ENCODE measurements at places on chromosomes 7 and 10.

DNA sequence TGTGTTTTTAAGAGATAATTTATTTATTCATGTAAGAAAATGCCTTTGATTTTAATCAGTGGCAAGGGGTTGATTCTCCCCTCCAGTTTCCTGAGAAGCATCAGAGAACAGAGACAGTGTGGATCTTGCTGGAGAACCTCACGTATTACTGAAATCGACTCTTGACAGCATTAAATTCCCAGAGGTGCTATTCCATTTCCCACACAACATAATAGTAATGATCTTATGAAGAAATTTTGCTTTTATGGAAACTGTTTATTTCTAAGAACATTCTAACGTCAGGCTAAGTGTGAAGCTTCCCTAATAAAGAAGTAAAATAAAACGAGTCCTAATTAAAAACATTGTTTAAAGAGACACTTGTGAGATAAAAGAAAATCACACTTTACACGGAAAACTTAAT, 293.1 kb upstream of the NRP1 start:
- DNase-seq: no peak

DNA sequence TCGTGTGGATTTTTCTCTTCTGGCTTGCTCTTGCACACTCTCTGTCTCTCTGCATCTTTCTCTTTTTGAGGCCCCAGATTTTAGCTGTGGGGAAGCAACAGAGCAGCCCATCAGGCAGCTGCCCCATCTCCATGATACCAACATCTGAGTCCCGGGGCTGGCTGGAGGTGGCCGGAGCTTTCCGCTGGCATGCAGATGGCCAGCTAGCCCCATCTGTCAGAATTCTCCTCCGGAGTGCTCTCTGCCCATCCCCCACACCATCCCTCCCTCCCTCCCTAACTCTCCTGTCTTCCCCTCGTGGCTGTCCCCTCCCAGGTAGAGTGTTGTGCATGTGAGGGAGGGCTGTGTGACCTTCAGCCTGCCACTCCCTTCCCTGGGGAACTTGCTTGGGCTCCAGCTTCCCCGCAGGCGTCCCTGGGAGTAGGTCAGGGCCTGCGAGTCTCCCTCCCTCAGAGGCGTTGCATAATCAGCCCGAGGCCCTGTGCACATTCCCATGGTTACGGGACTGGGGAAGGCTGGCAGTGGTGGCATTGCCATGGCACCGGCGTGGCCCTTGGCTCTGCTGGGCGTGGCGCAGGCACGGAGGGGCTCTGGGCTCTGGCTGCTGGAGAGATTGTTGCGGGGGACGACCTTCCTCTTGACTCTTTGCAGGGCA, 24.7 kb downstream of the GHRHR start:
- no peak for DNase-seq

- DNase-seq: no peak
Observed at GRCh38 chr10:51369903-51370302, 295.6 kb downstream of the PRKG1 start.

- no peak for DNase-seq
Observed at GRCh38 chr10:100763043-100763747, 17.8 kb downstream of the PAX2 start.

DNA sequence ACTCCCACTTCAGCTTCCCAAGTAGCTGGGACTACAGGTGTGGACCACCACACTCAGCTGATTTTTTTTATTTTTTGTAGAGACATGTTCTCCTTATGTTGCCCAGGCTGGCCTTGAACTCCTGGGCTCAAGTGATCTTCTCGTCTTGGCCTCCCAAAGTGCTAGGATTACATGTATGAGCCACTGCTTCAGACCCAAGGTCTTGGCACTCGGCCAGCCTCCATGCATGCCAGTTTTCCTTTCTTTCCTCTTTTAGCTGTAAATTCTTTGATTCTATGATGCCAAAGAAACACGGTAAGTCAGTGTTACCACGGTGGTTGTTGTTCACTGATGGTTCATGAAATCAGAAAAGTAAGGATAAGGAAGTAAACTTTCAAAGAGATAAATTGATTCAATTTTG, 3.0 kb upstream of the MGAM start:
- DNase-seq: no peak

DNA sequence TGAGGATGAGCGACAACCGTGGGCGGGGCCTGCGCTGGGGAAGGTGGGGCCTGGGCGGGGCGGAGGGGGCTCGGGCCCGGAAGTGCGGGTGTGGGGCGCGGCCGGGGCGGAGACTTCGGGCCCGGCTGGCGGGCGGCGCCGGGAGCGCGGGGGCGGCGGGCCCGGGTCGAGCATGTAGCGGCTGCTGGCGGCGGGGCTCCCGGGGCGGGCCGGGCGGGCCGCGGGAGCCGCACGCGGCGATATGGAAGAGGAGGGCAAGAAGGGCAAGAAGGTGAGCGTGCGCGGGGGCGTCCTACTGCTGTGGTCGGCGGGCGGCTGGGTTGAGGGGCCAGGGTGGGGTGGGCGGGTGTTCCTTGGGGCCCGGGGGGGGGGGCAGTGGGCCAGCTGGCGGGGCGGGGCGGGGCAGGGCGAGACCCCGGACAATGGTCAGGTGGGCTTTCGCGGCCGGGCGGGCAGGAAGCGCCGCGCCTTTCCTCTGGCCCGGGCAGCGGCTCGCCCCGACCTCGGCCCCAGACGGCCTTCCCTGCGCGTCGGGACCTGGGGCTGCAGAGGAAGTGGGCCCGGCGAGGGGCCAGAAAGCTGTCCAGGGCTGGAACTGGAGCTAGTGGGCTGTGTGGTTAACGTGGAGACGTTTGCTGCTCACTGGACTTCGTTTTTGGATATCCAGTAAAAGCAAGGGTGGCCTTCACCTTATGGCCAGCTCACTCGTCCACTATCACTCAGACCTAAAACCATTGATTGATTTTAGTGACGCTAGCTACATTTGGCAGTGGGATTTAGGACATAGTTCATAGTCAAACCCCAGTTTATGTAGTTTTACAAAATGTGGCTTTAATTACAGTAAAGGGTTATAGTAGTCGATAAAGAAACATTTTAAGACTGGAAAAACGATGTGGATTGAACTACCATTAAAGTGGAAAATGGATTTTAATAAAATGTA, at the start of gene CCM2:
Gene CCM2 (plus strand): TSS at position 109 of the 940 bp plus-strand sequence. CDS start 133 bp downstream, at position 242.
- peak; percentile 54 for DNase-seq

GRCh38 chr7:108415084-108415483, 41.2 kb downstream of the NRCAM start:
- DNase-seq: no peak

GRCh38 chr10:98312822-98313221, 44.8 kb upstream of the LOXL4 start:
- no peak for DNase-seq

DNA sequence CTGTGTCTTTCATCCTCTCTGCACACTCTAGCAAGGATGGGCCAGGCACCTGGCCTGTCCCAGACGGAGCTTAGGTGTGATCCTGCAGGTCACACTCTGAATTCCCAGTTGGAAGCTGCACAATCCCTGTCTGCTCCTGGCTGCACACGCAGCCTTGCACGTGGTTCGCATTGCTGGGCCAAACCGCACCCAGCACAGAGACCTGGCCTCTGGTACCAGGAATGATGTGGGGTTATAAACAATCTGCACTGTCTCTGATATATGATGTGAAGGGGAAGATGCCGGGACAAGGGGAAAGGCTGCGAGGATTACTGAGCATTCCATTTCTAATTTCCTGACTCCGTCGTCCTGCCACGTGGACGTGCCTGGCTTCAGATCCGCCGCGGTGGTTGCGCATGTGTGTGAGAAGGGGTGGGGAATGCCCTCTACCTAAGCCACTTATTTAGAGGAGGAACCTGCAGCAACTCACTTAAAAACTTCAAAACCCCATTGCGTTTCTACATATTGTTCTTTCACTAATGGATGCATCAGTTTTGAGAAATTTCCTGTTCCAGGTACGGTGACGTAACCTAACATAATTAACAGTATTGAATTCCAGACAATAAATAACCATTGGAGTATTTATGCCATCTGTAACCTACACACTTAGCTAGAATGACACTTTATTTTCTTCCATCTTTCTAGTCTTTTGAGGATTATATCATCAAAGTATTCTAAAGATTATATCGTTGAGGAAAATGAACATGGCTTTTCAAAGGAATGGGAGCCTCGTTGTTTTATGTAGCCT, 559.7 kb upstream of the MGMT start:
- DNase-seq: no peak

DNA sequence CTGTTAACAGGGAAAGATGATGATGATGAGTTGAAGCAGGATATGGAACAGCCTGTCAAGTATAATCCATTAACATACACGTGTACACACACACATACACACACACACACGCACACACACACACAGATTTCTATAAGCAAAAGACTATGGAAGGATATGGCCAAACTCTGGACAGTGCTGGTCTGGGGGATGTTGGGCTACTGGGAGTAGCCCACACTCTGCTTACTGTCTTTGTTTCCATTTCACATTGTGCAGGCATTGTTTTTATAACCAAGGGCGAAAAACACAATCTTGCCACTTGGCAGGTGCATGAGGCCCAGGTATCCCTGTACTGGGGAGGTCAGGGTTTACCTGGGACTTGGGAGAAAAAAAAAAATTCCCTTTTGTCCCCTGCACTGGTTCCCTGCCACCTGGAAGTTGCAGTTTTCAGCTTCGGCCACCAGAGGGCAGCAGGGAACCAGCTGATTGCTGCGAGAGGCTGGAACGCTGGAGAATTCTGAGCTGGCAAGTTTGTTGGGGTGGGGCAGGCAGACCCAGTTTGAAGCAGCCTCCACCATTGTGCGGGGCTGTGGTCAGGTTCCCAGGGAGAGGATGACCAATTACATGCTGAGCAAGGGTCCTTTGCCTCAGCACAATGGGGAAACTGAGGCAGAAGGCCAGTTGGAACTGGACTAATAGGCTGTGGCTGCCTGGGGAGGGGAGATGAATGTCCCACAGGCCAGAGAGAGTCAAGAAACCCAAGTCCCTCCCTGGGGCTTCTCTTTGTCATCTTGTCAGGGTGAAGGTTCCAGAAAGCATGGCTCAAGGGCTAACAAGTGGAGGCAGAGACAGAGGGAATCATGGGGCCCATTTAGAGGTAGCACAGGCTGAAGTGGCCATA, 27.3 kb downstream of the PPIF start:
- peak; percentile 88 for DNase-seq

DNA sequence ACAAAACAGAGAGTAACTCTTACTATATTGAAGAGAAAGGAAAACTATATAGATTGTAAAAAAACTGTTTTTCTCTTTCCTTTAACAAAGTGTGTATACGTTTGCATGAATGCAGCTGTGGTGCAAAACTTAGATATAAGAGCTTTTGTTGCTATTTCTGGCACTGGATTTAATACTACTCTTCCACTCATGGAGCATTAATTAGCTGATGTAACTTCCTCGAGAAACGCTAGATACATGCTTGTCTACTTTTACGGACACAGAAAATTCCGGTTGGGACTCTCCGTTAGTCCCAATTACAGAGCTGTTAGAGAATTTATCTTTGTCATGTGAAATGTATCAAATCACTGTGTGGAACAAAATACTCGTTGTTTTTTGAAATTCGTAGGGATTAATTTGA, 135.5 kb downstream of the ZNF22 start:
- DNase-seq: no peak

DNA sequence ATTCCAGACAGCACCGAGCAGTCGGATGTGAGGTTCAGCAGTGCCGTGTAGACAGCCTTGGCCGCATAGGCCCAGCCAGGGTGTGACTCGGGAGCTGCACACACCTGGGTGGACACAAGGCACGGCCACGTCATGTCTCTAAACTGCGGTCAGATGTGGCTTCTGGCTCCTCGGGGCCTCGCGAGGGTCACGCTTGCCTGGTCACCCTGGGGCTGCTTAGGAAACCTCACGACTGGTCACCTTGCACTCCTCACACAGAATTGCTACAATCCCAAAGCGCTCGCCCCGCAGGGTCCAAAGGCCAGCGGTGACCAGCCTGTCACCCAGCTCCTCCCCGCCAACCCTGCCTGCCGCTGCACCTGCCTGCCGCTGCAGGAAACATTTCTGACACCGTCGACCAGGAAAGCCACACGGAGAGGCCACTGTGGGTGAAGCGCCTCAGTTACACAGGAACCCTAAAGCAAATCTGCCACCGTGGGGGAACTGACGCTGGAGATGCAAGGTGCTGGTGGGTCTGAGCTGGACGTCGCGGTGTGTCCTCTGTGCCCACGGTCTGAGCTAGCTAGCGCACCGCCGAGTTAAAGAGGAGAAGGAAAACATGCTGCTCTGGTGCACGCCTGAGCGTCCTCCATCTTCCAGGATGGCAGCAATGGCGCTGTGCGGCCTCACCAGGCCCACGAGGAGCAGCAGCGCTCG, 5.0 kb downstream of the GPER1 start:
- DNase-seq: no peak

DNA sequence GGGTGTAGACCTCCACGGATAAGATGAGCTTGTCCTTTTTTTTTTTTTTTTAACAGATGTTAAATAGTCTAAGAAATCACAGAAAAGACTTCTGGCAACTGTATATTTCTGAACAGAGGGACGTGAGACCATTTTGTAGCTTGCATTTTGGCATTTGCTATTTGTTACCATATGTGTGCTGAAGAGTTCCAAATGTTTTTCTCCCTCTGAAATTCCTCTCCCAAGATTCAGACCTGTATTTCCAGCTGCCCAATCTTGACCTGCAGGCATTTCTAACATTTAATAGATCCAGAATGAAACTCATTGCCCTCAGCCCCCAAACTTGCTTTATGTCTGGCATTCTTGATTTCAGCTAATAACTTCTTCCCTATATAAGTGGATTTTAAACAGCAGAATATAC, 223.1 kb upstream of the FZD1 start:
- no peak for DNase-seq

GRCh38 chr7:140609646-140610045, 31.0 kb downstream of the DENND2A start:
- no peak for DNase-seq

GRCh38 chr7:48139459-48139858, 31.8 kb upstream of the ABCA13 start:
- no peak for DNase-seq

- DNase-seq: no peak
Observed at GRCh38 chr10:57303566-57303965, 942.5 kb upstream of the ZWINT start.

DNA sequence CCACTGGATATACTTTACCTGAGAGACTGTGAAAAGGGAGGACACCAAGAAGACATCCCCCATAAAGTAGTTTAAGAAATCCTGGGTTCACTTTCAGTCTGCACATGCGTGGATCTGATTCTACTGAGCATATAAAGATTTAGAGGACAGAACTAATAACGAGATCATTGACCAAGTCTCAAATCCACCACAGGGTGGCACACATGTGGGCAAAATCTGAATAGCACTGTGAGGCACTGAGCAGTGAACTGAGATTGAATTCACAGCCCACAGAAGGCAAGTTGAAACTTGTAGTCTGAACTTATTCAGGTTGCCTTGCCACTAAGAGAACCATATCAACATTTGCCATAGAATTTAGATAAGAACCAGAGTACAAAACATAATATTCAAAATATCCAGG, 818.6 kb downstream of the GRID1 start:
- no peak for DNase-seq

DNA sequence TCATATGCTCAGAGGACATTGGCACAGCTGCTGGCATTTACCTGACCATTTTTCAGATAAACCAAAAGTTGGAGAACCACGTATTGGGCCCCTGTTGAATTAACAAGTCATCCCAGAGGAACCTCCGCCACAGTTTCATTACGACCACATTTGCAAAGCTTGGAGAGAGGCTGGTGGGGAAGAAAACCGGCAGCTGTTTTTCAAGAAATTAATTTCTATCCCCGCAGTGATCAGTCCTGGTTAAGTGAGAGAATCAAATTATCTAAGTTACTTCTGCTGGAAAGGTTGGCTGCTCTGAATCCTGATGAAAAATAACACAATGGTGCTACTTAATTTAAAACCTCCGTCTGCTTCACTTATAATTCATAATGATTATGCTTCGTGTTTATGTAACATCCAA, 737.1 kb upstream of the AUTS2 start:
- DNase-seq: no peak
